ENCODE measurements at places on chromosomes 5 and 9. TPM values are rescaled to one million over a fixed set of nuclear protein-coding genes. Genes with fewer than 3 reads are reported as not detected.

Gene ZFYVE16
- total RNA-seq = 20.1 TPM

Gene ENTPD8
- total RNA-seq = not detected

Gene SLC36A2
- not detected for total RNA-seq

Gene FAF2
- total RNA-seq = 22.9 TPM

Gene CDC26
- total RNA-seq = 33.4 TPM

Gene SLC25A2
- total RNA-seq = 0.82 TPM

GRCh38 chr9:26266146-26266793 is 588.0 kb upstream of the TUSC1 start:
- no peaks in the 10 kb centered on the region for H3K27me3 ChIP-seq
- no peak for DNase-seq
- H3K36me3 ChIP-seq = no peaks in the 10 kb centered on the region
- no peak overlapping the region for H3K27ac ChIP-seq

DNA sequence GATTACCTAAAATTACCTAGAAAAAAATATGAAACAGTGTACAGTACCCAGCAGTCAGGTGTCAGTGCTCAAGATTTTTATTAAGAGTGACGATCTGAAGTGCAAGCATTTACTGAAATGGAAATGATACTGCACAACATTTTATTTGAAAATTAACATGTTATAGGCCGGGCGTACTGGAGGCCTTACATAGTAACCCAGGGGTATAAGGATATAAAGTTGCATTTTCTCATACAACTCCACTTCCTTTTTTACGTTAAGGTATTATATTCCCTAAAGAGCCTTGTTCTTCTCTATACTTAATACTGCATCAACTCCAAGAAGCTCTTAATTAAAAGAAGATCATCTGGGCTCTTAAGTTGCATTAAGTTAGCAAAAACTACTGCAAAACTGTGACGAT is 3.3 kb downstream of the MAT2B start:
- H3K4me3 ChIP-seq = no peak overlapping the region
- no peak for DNase-seq
- H3K27ac ChIP-seq = no peak overlapping the region
- H3K4me1 ChIP-seq = peaks cover 40% of the 10 kb centered on the region
- H3K27me3 ChIP-seq = no peaks in the 10 kb centered on the region

GRCh38 chr5:73748510-73749400 is 122.8 kb downstream of the ARHGEF28 start:
- H3K27me3 ChIP-seq = no peaks in the 10 kb centered on the region
- H3K4me1 ChIP-seq = no peaks in the 10 kb centered on the region
- H3K4me3 ChIP-seq = no peak overlapping the region
- H3K36me3 ChIP-seq = no peaks in the 10 kb centered on the region
- no peak for DNase-seq

DNA sequence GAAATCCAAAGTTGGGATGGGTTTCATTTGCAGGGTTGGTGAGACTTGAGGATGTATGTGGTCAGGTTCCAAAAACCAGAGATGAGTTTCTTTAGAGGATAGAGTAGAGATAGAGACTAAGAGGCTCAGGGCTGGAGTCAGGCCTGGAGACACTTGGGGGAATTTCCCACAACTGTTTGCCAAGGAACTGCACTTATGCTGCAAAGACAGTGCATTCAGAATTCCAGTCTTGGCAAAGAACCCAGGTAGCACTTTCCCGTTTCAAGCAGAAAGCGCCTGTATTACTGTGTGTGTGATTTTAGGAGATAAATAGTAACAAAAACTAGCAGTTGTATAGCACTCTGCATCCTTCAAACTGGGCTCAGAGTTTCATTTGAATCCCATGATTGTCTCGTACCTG is 55.4 kb downstream of the SNCAIP start:
- no peaks in the 10 kb centered on the region for H3K27me3 ChIP-seq
- H3K36me3 ChIP-seq = no peaks in the 10 kb centered on the region
- no peak overlapping the region for H3K27ac ChIP-seq
- no peak overlapping the region for H3K4me3 ChIP-seq

GRCh38 chr9:13459071-13459470 is 179.6 kb upstream of the MPDZ start:
- H3K36me3 ChIP-seq = no peaks in the 10 kb centered on the region
- no peaks in the 10 kb centered on the region for H3K27me3 ChIP-seq
- H3K4me1 ChIP-seq = peaks cover 6% of the 10 kb centered on the region
- DNase-seq = no peak

- no peaks in the 10 kb centered on the region for H3K27me3 ChIP-seq
- H3K4me3 ChIP-seq = no peak overlapping the region
- no peaks in the 10 kb centered on the region for H3K4me1 ChIP-seq
- no peak for DNase-seq
- H3K27ac ChIP-seq = no peak overlapping the region
- no peaks in the 10 kb centered on the region for H3K36me3 ChIP-seq
These were observed 149.8 kb upstream of the FGF10 start for GRCh38 chr5:44538797-44539601.

DNA sequence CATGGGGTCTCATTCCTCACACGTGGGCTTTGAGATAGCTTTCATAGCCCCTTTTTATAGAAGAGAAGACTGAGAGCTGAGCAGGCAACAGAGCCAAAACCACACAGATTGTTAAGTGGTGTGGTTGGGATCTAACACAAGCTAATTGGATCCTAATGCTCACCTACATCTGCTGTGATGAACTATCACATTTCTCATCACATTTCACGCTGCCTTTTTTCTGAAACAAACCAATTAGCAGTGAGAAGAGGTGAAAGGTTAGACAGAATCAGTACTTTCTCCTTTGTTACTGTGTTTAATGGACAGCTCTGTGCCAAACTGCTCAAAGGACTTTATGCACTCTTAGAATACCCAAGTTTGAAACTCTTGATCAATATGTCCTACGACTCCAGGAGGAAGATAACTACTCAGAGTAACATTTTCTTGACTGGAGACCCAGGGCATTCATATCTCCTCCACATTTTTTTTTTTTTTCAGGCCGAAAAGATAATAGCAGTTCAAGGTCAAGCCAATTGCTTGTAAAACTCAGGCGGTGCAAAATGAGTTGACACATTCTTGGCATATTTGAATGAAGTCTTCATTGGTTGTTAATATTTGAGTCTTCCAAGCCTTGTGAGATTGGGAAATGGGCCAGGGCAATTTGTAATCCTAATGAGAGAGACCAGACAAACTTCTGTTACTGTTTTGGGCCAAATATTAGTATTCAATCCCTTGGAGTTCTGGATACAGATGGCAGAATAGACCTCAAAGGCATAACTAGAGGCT is 138.4 kb downstream of the KCTD16 start:
- H3K4me3 ChIP-seq = no peak overlapping the region
- no peak for DNase-seq
- peaks cover 5% of the 10 kb centered on the region for H3K4me1 ChIP-seq
- H3K27ac ChIP-seq = no peak overlapping the region

GRCh38 chr9:95732802-95733688 is 142.4 kb upstream of the ERCC6L2 start:
- no peaks in the 10 kb centered on the region for H3K36me3 ChIP-seq
- H3K27ac ChIP-seq = no peak overlapping the region
- DNase-seq = no peak
- H3K27me3 ChIP-seq = no peaks in the 10 kb centered on the region

- H3K27me3 ChIP-seq = no peaks in the 10 kb centered on the region
- no peak overlapping the region for H3K4me3 ChIP-seq
- H3K36me3 ChIP-seq = no peaks in the 10 kb centered on the region
- no peak overlapping the region for H3K27ac ChIP-seq
These were observed 4.1 kb upstream of the RXRA start for GRCh38 chr9:134321946-134322741.

DNA sequence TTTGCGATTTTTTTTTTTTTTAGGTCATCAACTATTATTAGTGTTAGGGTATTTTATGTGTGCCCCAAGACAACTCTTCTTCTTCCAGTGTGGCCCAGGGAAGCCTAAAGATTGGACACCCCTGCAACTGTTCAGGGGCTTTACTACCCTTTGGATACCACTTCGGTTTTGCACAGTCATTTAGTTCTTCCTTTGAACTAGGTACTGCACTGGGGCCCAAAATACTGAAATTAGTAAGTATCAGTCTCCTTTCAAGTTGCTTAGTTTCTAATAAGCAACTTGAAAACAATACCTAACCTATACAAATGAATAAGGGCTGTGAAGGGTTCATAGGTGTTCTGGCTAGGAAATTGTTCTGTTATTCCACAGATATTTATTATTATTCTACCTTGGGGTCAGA is 45.3 kb downstream of the CWC27 start:
- no peak overlapping the region for H3K27ac ChIP-seq
- H3K4me3 ChIP-seq = no peak overlapping the region
- H3K27me3 ChIP-seq = no peaks in the 10 kb centered on the region
- no peak for DNase-seq

GRCh38 chr5:173884402-173885053 is 3.6 kb upstream of the CPEB4 start:
- H3K4me3 ChIP-seq = no peak overlapping the region
- no peaks in the 10 kb centered on the region for H3K36me3 ChIP-seq
- H3K27ac ChIP-seq = 0 out of 2 replicates have a peak overlapping the region, but pooled peaks have one; percentile 26
- DNase-seq = peak; percentile 69
- H3K4me1 ChIP-seq = peaks cover 33% of the 10 kb centered on the region

GRCh38 chr5:135437796-135438560 is 9.2 kb downstream of the DCANP1 start:
- H3K27ac ChIP-seq = no peak overlapping the region
- no peaks in the 10 kb centered on the region for H3K27me3 ChIP-seq
- DNase-seq = no peak
- no peaks in the 10 kb centered on the region for H3K36me3 ChIP-seq
- no peak overlapping the region for H3K4me3 ChIP-seq

- H3K36me3 ChIP-seq = no peaks in the 10 kb centered on the region
- no peak overlapping the region for H3K4me3 ChIP-seq
- DNase-seq = no peak
- no peaks in the 10 kb centered on the region for H3K27me3 ChIP-seq
- no peak overlapping the region for H3K27ac ChIP-seq
These were observed 93.3 kb downstream of the PARP8 start for GRCh38 chr5:50759526-50760270.

DNA sequence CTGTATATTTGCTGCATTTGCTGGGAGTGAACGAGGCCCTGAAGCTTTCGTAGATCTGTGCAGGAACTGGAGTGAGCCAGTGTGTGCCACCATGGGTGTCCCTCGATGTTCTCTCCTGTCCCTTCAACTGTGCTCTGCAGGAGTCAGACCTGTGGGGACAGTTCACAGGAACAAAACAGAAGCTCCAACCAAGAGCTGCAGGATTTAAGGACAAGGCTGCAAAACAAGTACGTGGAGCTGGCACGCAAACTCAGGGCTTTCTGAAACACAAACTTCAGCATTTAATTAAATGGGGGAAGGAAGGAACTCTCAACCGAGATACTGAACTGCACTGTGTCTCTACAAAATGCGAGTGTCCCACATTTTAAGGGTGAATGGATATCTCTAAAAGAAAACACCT is 24.2 kb downstream of the BASP1 start:
- no peak overlapping the region for H3K4me3 ChIP-seq
- no peaks in the 10 kb centered on the region for H3K27me3 ChIP-seq
- no peaks in the 10 kb centered on the region for H3K36me3 ChIP-seq
- H3K4me1 ChIP-seq = peaks cover 6% of the 10 kb centered on the region
- H3K27ac ChIP-seq = no peak overlapping the region

DNA sequence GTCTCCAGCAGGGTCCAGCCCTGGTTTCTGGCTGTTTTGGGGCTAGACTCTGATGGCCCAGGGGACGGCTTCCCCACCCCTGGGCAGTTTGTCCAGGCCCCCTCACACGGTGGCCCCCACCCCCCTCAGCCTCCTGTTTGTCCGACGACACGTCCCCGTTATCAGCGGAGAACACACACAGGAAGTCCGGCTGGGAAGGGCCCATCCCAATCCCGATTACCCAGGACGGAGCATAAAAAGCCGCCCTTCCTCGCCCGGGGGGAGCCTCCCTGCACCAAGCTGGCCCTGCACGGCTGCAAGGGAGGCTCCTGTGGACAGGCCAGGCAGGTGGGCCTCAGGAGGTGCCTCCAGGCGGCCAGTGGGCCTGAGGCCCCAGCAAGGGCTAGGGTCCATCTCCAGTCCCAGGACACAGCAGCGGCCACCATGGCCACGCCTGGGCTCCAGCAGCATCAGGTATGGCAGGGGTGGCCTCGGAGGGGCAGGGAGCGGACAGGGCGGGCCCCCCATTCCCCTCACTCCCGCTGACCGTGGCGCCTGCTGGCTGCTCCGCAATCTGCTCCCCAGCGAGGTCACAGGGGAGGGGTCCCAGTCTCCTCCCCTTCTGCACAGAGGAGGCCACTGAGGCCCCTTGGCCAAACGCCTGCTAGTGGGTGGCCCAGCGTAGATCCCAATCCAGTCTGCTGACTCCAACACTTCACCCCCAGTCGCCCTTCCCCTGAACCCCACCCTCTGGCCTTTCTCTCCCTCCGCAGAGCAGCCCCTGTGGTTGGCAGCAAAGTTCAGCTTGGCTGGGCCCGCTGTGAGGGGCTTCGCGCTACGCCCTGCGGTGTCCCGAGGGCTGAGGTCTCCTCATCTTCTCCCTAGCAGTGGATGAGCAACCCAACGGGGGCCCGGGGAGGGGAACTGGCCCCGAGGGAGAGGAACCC is at the start of gene EGFL7:
EGFL7 (plus strand) TSS at position 261 of the 926 bp plus-strand sequence. CDS start 5,367 bp downstream, outside the sequence.
- H3K4me1 ChIP-seq = no peaks in the 10 kb centered on the region
- DNase-seq = no peak
- no peaks in the 10 kb centered on the region for H3K36me3 ChIP-seq
- H3K4me3 ChIP-seq = no peak within 1 kb of the TSS
- no peak within 1 kb of the TSS for H3K27ac ChIP-seq
- no peaks in the 10 kb centered on the region for H3K27me3 ChIP-seq

DNA sequence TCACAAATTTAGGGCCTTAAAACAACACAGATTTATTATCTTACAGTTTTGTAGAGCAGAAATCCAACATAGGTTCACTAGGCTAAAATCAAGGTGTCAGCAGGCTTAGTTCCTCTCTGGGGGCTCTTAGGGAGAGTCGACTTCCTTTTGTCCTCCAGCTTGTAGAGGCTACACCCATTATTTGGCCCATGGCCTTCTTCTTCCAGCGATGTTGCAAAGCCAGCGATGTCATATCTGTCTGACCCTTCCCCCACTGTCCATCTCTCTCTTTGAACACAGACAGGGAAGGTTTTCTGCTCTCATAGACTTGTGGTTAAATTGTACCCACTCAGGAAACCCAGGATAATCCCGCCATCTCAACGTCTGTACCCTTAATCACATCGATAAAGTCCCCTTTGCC is 60.3 kb upstream of the SHB start:
- H3K27ac ChIP-seq = no peak overlapping the region
- peaks cover 4% of the 10 kb centered on the region for H3K27me3 ChIP-seq
- no peak overlapping the region for H3K4me3 ChIP-seq
- no peaks in the 10 kb centered on the region for H3K36me3 ChIP-seq
- H3K4me1 ChIP-seq = no peaks in the 10 kb centered on the region
